CMK (cell line): ENCODE measurements at places on chromosomes 6 and 20.

DNA sequence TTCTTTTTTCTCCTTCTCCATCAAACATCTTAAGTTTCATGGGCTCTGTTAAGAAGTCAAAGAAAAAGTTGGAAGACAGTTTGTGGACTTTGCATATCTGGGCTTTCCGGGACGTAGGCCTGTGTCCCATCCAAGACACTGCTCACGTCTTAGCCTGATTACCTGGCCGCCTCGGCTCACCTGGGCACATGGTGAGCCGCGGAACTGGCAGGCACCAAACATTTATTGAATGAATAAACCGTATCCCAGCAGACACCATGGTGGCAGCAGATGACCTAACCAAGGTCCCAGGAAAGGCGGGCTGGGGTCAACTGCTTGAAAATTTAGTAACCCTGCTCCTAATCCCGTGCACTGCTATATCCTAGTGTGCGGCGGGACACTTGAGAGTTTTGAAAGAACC, 35.6 kb downstream of the GNAS start:
- DNase-seq = no peak

GRCh38 chr20:60107621-60108390, 149.6 kb downstream of the CDH26 start:
- no peak for DNase-seq

DNA sequence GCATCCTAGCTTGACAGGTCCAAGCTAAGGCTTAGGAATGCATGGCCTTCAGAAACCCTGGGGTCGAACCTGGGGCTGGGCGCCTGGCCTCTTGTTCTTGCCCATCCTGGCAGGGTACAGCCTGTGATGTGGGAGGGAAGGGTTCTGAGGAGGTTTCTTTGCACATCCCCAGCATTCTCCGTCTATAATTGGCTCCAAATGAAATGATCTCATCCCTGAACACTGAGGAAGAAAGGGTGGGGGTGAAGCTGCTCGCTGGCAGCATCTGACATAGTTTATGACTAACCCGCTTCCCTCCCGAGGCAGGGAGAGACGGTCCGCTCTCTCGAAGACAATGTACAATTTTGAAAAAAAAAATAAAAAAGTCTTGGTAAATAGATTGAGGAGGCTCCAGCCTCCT, 67.1 kb upstream of the ZNFX1 start:
- DNase-seq = no peak

GRCh38 chr6:119124079-119124824, 45.8 kb upstream of the FAM184A start:
- DNase-seq = no peak

- DNase-seq = no peak
Measured at GRCh38 chr20:3661814-3662665, 1.2 kb downstream of the GFRA4 start.

DNA sequence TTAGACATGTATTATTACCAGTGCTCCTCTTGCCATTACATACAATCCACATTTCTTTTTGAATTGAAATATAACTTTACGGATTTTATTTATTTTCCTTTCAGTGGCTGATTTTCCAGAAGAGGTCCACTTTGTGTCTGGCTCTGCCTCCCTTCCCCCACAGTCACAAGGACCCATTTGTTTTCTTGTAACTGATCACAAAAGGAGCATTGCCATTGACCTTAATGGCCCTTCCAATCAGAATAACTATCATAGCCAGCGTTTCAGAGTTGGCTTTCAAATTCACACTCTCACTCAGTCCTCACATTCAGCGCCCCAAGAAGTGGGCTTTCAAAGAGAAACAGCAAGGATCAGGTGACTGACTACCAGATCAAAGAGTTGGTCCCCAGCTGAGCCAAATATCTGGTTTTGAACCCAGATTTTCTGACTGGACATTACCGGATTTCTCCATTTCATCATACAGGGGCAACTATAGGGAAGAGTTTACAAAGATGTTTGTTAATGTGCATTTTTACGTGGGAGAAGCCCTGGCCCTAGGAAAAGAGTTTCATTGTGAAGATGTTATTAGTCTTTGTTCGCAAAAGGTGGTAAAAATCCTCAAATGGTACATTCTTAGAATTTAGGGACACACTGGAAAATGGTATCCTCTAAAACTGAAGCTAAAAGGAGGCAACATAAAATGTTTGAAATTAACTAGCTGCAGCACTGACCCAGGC, 2.0 kb upstream of the SLC22A23 start:
- no peak for DNase-seq

- no peak for DNase-seq
Measured at GRCh38 chr6:160412993-160413392, 64.8 kb downstream of the SLC22A3 start.

- DNase-seq = no peak
Measured at GRCh38 chr6:32060966-32061655, 22.9 kb downstream of the CYP21A2 start.

GRCh38 chr20:57618091-57618763, 2.0 kb downstream of the ZBP1 start:
- DNase-seq = no peak

DNA sequence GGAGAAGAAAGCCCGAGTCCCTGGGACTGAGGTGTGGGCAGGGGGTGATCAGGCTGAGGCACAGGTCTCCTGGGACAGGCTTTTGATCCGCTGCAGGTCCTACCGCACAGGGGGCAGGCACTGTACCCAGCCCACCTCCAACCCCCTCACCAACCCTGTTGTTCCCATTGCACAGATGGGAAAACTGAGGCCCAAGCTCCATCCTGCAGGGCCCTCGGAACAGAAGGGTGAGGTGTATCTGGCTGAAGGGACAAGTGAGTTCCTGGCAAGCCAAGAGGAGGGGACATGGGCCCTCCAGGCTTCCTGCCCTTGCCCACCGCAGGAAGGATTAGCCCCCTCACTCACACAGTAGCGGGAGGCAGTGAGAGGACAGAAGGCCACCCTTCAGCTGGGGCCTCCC, 16.5 kb upstream of the SPDEF start:
- DNase-seq = no peak

GRCh38 chr6:25035512-25036435, 100.0 kb upstream of the RIPOR2 start:
- DNase-seq = peak; percentile 43

- DNase-seq = no peak
Measured at GRCh38 chr6:116144605-116145004, 18.7 kb upstream of the COL10A1 start.

DNA sequence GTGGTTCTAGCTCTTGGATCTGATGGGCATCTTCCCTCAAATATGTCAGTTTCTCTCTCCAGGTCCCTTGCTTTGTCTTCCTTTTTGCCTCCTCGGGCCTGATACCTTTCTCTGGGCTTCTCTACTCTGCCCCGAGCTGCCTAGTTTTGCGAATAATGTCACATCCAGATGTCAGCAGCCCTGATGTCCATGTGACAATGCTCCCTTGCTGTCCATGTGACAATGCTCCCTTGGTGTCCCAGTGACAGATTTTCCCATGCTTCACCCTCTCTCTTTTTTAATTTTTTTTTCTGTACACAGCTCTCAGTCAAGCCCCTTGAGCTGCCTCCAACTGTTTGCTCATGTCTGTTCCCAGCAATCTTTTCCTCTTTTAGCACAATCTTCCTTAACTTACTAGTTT, 6.4 kb downstream of the TRAF3IP2 start:
- DNase-seq = no peak

DNA sequence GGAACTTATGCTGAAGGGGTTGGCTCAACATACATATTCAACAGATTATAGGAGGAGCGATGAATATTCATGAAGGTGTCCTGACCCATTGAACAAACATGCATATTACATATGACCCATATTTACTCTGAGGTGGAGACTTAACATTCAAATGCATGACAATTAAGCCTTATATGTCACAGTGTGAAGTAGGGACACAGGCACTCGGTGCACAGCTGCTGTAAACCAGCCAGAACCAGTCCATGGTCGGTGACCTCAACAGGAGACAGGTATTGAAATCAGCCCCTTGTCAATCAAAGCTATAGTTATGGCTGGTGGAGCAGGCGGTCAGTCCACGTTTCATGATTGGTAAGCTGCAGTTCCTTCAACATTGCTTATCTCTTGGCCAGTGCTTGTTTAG, 347.3 kb downstream of the THBS2 start:
- no peak for DNase-seq

GRCh38 chr6:55227862-55228261, 53.5 kb downstream of the HCRTR2 start:
- no peak for DNase-seq

GRCh38 chr6:423799-424345, 32.3 kb downstream of the IRF4 start:
- no peak for DNase-seq

DNA sequence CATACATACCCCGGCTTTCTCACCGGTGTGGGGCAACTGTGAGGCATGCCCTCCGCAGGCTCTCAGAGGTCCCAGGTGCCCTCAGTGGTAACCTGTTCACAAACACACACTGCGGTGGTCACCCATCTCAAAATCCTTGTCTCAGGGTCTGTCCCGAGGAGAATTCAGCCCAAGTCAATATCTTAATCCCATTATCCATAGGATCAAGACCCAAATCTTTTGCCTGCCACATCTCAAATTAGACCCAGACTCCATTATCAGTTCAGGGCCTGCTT, 140.8 kb downstream of the CDC5L start:
- no peak for DNase-seq

- no peak for DNase-seq
Measured at GRCh38 chr6:26017632-26017966, 55.0 kb downstream of the TRIM38 start.

GRCh38 chr20:38473367-38473795, 738 bp downstream of the RALGAPB start:
- no peak for DNase-seq

DNA sequence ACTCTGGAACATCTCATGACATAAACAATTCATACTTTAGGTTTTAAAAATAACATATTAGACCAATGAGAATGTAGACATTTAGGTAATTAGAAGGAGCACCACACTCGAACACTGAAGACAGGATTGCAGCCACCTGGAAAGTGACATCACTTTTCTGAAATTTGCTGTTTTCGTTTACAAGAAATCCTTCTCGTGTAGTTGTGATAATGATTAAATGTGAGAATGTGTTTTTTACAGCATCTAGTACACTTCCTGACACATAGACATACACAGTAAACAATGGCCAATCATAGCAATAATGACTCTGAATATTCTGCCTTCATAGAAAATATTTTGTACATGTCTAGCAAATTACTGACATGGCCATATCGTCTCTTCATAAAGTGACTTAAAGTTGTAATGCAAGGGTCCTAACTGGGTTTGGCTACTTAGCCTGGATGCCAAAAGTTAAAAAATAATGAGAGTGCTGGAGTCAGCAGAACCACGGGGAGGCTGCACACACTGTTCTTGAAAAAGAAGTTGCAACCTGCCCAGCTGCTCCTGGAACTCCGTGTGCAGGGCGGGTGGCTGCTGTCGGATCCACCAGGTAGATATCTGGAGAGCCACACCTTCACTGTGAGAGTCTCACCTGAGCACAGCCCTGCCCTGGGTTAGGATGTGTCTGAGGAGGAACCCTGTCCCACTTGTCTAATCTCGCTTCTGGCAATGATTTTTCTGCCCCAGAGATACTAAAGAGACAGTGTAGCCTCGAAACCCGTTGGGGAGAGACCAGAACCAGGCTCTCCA, 212.9 kb downstream of the QKI start:
- no peak for DNase-seq

DNA sequence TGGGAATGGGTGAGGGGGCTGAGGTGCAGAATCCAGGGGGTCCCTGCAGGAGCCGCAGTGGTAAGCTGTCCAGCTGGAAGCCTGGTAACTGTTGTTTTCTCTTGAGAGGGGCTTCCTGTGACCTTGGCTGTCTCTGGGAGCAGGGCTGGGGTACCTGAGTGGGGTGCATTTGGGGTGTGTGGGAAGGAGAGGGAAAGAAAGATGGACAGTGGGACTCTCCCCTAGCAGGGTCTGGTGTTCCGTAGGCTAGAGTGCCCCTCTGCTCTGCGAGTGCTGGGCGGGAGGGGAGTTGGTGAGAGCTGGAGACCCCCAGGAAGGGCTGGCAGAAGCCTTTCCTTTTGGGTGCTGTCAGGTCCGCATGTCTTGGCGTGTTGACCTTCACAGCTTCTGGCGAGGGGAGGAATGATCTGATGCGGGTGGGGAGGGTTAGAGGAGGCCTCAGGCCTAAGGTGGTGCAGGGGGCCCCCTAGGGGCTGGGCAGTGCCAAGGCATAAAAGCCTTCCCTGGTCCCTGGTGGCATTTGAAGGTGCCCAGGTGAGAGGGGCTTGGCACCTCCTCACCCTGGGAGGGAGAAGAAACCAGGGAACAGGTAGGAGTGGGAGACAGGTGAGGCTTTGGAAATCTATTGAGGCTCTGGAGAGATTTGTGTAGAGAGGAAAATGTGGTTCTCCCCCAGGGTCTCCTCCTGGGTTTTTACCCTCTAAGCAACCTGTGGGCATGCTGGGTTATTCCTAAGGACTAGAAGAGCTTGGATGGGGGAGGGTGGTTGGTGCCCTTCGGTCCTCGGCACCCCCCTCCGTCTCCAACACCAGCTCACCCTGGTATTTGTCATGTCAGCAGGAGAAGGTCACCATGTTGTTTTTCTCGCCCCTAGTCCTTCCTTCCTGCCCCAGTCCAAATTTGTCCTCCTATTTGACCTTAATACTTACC, 3.3 kb downstream of the VEGFA start:
- no peak for DNase-seq

DNA sequence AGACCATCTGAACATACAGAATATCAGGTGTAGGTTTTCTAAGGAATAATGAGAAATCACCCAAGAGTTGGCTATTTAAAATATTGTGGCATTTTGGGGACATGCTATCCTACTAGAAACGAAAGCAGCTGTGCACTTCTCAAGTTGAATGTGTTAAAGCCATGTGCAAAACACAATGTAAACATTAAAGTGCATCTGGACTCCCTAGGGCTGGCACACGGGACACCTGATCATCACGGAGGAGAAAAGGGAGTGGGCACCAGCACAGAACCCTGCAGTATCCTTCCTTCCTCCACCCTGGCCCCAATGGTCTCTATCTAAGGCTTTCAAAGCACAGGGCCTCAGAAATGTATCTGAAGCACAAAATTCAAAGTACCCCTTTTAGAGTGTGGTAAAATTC, 94.3 kb downstream of the INSM1 start:
- no peak for DNase-seq

GRCh38 chr20:20393207-20394120, 25.6 kb downstream of the INSM1 start:
- peak; percentile 38 for DNase-seq

- no peak for DNase-seq
Measured at GRCh38 chr20:3146732-3147341, 12.8 kb downstream of the FASTKD5 start.

- DNase-seq = no peak
Measured at GRCh38 chr6:147159536-147160374, 44.5 kb upstream of the STXBP5 start.

- DNase-seq = no peak
Measured at GRCh38 chr6:157568702-157569101, 187.7 kb downstream of the ZDHHC14 start.

DNA sequence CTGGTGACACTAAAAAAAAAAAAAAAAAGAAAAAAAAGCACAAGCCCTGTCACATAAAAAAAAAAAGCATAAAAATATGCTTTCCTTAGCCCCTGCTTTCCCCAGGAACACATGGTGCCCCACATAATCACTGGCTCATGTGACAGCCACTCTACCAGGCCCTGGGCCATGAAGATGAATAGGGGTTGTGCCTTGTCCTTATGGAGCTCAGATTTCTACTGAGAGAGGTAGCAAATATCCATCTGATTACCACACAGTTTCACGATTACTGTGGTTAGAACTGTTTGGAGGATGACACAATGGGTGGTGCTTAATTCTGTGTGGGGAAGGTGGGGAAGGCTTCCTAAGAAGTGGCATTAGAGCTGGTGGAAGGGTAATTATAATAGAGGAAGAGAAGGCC, 9.3 kb downstream of the RAET1E start:
- no peak for DNase-seq

- DNase-seq = no peak
Measured at GRCh38 chr20:24364482-24364881, 104.9 kb upstream of the SYNDIG1 start.

- DNase-seq = no peak
Measured at GRCh38 chr6:6599468-6599873, 11.0 kb downstream of the LY86 start.
